Activated CD4-positive, alpha-beta T cell treated with anti-CD3 and anti-CD28 coated beads for 36 hours (primary cell): ENCODE measurements at places on chromosomes 2 and 18. TPM values are rescaled to one million over a fixed set of nuclear protein-coding genes. Genes with fewer than 3 reads are reported as not detected.
A peak's percentile ranks its signal among the peaks of the same experiment; 100 is the strongest.

IL1F10 gene
- total RNA-seq = not detected

DNA sequence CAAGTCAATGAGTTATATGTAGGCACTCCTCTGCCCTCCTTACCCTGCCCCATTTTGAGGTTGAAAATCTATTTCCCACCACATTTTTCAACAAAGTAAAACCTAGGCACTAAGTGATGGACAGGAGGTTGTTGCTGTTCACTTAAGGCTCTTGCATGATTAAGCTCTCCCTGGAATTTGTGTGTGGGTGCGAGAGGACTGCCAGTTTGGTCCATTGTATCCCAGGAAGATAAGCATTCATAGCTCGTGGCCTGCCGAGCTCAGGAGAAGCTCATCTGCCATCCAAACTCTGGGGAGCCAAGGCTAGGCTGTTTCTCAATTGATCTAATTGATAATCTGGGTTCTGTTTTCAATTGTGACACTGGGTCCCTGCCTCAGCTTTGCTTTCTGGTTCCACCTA is 4.7 kb upstream of the MAP4K4 start:
- no peak overlapping the region for H3K4me3 ChIP-seq
- no peak for DNase-seq
- H3K27me3 ChIP-seq = no peaks in the 10 kb centered on the region

DNA sequence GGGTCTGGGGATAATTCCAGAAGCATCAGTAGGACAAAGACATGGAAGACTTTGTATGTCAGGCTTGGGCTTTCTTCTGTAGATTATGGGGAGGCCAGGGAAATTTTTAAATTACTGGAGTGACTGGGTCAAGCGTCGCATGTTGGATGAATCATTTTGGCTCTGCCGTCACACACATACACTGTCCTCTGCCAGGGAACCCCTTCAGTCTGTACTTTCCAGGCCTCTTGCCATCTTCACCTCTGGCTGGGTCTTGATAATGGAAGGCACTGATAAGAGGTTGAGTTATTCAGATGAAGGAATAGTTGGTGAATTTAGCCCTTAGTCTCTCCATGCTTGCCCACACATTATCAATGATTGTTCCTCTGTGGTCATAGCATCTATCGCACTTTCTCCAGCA is 895.1 kb upstream of the CELF4 start:
- no peak for DNase-seq
- no peak overlapping the region for H3K4me3 ChIP-seq

GRCh38 chr2:200748779-200749178 is 62.9 kb upstream of the BZW1 start:
- no peak for DNase-seq
- H3K4me3 ChIP-seq = no peak overlapping the region
- no peaks in the 10 kb centered on the region for H3K4me1 ChIP-seq
- H3K27ac ChIP-seq = no peak overlapping the region

GRCh38 chr2:105519516-105519915 is 120.7 kb upstream of the FHL2 start:
- DNase-seq = no peak
- H3K4me1 ChIP-seq = no peaks in the 10 kb centered on the region
- H3K27ac ChIP-seq = no peak overlapping the region
- H3K36me3 ChIP-seq = no peaks in the 10 kb centered on the region
- H3K27me3 ChIP-seq = no peaks in the 10 kb centered on the region
- no peak overlapping the region for H3K4me3 ChIP-seq

NEU4 gene
- total RNA-seq = 0.76 TPM

DNA sequence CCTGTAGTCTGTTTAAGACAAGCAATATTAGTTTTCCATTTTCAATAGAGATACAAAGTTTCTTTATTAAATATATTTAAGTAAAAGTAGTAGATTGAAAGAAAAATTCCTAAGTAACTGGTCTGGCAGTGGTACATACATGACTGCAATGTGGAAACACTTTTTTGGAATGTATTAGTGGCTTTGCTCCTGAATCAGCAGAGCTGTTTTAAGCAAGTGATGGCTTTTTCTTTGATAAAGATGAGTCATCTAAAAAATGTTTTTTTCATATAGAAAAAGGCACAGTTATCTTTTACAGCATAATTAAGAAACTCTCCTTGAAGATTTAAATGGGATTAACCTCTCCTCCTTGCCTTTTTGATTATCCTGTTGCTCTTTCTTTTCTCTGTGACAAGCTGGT is 34.9 kb downstream of the KDM3A start:
- no peak for DNase-seq
- H3K27me3 ChIP-seq = no peaks in the 10 kb centered on the region
- H3K27ac ChIP-seq = peak overlapping the region; percentile 58
- H3K4me3 ChIP-seq = no peak overlapping the region
